Omental fat pad (tissue), 4 donors: ENCODE measurements at places on chromosomes 3 and 15.

DNA sequence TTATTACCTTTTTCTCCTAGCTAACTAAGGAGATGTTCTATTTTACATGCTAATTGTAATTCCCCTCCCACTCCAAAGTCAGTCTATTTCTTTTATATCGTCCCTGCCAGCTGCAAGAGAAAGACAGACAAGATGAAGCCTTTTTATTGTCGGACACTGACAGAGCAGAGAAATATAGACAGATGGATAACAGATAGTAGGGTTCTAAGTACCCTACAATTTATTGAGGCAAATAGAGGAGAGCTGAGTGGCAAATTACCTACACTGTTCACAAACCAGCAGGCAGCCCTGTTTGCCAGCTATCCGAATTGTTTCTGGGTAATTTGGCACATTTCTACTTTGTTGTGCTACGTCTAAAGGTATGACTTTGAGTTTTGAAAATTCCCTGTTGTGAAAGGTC, 392.3 kb upstream of the ZNF717 start:
- DNase-seq = no peak

- DNase-seq = no peak
These were observed 2.7 kb upstream of the PCCB start for GRCh38 chr3:136247436-136247835.

DNA sequence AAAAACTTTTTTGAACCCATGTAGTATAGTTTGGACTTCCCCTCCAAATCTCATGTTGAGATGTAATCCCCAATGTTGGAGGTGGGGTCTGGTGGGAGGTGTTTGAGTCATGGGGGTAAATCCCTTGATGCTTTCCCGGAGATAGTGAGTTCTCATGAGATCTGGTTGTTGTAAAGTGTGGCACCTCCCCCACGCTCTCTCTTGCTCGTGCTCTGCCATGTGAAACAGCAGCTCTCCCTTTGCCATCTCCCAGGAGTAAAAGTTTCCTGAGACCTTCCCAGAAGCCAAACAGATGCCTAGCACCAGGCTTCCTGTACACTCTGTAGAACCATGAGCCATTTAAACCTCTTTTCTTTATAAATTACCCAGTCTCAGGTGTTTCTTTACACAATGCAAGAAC, 16.0 kb upstream of the RNU6-1 start:
- no peak for DNase-seq

- no peak for DNase-seq
These were observed 13.8 kb downstream of the MEIS2 start for GRCh38 chr15:37086521-37086920.

DNA sequence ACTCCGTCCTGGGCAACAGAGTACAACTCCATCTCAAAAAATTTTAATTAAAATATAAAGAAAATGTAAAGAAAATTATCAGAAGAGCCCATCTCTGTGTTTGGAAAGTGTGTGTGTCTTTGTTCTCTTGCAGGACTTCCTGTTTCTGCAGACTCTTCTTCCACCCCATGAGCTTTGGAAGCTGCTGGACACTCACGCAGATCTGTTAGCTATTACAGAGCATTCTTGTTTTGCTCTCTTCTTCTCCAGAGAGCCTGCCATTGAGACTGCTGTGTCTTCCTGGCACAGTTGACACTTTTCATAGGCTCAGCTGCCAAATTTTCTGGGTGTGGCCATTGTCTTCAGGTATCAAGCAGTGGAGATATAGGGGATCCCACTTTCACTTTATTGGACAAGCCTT, 6.0 kb upstream of the CCR8 start:
- DNase-seq = no peak

DNA sequence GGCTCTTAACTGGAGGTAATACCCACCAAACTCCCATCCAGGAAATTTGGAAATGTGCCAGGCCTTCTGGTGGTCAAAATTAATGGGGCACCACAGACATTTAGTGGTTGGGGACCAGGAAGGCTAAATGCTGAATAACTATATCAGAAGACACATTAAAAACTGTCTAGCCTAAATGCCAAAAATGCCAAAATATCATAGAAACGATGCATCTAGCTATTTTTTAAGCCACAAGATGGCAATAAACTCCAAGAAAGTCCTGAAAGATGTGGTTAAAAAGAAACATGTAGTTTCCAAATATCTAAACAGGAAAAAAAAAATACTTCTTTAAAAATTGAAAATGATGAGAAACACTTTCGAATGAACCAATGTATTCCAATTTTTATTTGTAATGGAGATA, 19.9 kb downstream of the CCDC14 start:
- DNase-seq = no peak

DNA sequence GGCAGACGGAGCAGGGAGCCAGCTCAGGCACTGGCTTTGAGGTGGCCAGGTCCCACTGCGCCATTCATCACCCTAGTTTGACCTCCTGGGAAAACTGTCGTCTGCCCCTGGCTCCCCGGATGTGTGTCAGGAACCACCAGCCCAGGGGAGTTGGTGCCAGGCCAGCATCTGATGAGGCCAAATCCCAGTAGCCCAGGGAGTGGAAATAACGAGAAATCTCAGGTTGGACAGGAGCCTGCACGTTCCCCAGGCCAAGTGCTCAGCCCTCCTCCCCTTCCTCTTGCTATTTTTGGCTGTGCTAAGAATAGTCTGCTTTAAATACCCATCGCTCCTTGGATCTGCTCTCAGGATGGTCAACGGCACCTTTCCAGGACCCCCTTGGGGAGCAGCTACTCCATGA, 93.1 kb upstream of the RPL32 start:
- no peak for DNase-seq

- no peak for DNase-seq
These were observed 33.0 kb upstream of the VILL start for GRCh38 chr3:37957539-37957936.

DNA sequence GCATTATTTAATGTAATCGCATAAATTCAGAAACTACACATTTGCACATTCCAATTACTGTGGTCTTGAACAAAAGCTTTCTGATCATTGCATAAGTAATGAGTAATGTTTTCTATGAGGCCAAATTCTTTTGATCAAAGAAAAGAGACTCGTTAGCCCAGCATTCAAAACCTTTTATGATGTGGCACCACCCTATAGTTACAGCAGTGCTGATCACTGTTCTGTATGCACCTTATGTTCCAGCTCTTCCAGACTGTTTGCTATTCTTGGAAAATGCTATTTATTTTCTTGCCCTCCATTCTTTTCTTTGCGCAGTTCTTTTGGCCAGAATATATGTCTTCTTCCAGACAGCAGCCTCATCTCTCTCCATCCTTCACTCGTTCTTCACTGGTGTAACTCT, 42.3 kb downstream of the MAP3K13 start:
- no peak for DNase-seq

- no peak for DNase-seq
These were observed 51.7 kb downstream of the EIF4E3 start for GRCh38 chr3:71673486-71673885.

DNA sequence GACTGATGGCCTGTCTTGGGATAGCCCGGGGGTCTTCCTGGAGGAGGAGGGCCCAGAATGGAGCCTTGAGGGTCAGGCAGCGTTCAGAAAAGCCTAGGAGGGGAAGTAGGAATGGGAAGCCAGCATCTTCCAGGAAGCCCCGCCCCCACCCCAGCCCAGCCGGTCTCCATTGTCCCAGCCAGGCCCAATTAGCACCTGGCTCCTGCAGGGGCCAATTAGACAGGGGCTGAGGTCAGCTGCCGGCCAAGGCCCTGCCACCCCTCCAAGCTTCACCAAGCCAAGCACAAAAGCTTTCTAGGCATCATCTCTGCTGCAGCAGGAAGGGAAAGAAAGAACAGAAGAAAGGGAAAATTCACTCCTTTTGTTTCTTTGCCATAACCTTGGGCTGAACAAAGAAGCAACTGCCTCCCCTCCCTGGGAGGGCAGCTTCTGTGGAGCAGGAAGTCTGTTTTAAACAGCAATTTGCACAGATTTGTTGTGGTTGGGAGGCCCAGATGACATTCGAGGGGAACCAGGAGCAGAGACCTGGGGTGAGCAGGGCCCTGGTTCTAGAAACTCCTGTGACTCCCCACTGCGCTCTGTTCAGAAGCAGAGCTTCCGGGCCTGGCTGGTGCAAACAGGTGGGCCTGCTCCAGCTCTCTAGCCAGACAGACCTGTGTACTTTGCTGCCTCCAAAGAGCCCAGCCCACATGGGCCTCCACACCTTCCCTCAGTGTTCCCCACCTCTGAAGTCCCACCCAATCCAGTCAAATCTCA, 47.7 kb downstream of the CYP11A1 start:
- DNase-seq = no peak

DNA sequence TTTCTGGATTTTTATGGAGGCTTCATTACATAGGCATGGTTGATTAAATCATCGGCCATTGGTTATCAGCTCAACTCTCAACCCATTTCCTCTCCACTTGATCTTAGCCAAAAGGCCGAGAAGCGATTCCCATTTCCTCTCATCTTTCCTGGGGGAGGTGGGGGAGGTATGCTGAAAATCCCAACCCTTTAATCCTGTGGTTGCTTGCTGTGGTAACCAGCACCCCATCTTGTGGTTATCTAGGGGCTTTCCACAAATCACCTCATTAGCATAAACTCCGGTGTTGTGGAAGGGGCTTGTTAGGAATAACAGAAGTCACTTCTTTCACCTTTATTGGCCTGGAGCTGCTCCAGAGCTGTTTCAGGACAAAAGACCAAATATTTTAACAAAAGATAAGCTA, 20.9 kb downstream of the PDE8A start:
- no peak for DNase-seq

GRCh38 chr3:194133661-194134230, 2.2 kb upstream of the HES1 start:
- DNase-seq = no peak

GRCh38 chr15:66226736-66227135, 26.8 kb downstream of the MEGF11 start:
- no peak for DNase-seq

DNA sequence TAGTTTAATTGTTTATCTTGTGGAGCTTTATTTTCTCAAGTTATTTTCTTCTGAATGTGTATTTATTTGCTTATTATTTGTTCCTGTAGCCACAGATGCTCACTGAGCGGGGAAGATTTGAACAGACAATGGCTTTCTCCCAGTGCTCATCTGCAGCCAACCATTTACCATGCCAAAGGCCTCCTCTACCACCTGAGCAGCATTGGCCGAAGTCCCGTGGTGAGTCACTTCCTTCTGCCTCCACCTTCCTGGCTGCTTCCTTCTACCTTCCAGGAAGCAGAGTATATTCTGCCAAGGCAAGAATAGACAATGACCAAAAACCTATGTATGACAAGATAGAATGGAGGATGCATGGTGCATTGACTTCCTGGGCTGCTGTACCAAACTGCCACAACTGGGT, 443.1 kb downstream of the AGBL1 start:
- no peak for DNase-seq

GRCh38 chr15:58407778-58408177, 24.0 kb upstream of the LIPC start:
- DNase-seq = no peak

DNA sequence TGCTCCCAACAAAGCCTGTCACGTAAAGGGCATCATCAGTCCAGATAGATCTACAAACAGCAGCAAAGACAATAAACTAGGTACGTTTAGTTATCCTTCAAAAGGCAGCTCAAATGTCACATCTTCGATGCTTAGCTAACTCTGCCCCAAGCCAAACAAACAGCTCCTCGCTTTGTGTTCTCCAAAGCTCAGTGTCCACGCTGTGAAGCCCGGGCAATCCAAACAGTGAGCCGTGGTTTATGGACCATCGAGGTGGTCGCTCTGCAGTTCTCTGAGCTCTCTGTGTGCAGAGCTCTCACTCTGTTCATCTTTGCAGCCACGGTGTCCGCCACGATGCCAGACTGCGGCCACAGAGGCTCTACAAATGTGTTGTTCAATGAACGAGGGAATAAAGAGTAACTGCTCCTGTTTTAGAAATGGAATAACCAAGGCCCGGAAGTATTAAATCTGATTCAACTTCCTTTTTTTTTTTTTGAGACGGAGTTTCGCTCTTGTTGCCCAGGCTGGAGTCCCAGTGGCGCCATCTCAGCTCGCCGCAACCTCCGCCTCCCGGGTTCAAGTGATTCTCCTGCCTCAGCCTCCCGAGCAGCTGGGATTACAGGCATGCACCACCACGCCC, 117.2 kb upstream of the FAM174B start:
- DNase-seq = no peak

- no peak for DNase-seq
These were observed 785.4 kb upstream of the ROBO1 start for GRCh38 chr3:80553211-80553610.

DNA sequence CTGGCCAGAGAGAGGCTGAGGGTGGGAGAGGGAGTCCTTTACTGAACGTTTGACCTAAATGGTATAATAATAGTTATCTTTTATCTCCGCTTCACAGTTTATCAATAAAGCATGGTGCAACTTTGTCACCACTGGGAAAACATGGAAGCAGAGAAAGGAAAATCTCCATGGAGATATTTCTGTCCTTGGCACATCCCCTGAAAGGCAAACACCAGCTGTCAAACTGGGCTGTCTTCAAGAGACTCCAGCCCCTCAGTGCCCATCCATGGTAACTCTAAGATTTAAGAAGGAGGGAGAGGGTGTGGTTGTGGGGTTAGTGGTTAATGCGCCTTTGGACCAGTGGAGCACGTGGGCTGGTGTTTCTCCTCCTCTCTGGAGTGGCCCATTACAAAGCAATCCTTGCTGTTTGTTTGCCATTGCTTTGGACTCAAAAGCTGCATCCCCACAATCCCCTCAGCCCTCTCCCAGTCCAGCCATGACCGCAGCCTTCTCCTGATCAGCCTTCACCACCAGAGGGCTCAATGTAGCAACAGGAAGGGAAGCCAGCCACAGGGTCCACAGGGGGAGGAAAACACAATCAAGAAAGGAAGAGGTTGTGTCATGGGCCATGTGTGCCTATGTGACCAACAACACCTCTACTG, 38.2 kb upstream of the FAM174B start:
- no peak for DNase-seq
